ENCODE measurements at places on chromosomes 2 and 18. TPM values are rescaled to one million over a fixed set of nuclear protein-coding genes. Genes with fewer than 3 reads are reported as not detected.

- DNase-seq: no peak
- no peak overlapping the region for H3K4me3 ChIP-seq
- no peaks in the 10 kb centered on the region for H3K4me1 ChIP-seq
- H3K27me3 ChIP-seq: no peaks in the 10 kb centered on the region
These were observed 461.3 kb upstream of the FANCL start for GRCh38 chr2:58702302-58702885.

Gene SIX3
- not detected for total RNA-seq

Gene CCDC121
- 0.58 TPM for total RNA-seq

DNA sequence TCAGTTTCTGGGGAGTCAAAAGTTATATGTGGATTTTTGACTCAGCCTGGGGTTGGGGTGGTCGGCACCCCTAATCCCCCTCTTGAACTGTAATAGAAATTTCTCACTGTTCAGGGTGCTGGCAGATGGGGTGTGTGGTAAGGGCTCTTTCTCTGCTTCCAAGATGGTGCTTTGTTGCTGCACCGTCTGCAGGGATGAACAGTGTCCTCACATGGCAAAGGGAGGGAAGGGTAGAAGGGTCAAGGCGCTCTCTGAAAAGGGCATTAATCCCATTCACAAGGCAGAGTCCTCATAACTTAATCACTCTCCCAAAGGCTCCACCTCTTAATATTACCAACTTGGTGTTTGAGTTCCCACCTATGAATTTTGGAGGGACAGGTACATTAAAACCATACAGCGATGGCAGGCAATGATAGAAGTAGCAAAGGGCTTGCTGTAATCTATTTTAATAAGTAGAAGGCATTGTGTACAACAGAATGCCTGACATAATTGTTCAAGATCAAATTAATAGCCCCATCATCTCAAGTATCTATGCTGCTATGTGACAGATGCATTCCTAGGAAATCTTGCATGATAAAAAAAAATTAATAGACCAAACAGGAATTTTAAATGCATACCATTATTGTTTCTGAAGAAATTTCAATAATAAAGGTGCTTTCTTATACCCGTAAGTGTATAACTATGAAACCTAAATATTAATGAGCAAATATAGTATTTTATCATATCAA lies 28.1 kb downstream of the MMADHC start:
- DNase-seq: no peak
- H3K27ac ChIP-seq: no peak overlapping the region
- H3K27me3 ChIP-seq: no peaks in the 10 kb centered on the region
- no peaks in the 10 kb centered on the region for H3K36me3 ChIP-seq
- no peak overlapping the region for H3K4me3 ChIP-seq

Gene ANKRD29
- not detected for total RNA-seq

- no peak for DNase-seq
- peaks cover 5% of the 10 kb centered on the region for H3K4me1 ChIP-seq
- no peak overlapping the region for H3K27ac ChIP-seq
- no peak overlapping the region for H3K4me3 ChIP-seq
These were observed 92.2 kb downstream of the CAPN13 start for GRCh38 chr2:30714811-30715709.

DNA sequence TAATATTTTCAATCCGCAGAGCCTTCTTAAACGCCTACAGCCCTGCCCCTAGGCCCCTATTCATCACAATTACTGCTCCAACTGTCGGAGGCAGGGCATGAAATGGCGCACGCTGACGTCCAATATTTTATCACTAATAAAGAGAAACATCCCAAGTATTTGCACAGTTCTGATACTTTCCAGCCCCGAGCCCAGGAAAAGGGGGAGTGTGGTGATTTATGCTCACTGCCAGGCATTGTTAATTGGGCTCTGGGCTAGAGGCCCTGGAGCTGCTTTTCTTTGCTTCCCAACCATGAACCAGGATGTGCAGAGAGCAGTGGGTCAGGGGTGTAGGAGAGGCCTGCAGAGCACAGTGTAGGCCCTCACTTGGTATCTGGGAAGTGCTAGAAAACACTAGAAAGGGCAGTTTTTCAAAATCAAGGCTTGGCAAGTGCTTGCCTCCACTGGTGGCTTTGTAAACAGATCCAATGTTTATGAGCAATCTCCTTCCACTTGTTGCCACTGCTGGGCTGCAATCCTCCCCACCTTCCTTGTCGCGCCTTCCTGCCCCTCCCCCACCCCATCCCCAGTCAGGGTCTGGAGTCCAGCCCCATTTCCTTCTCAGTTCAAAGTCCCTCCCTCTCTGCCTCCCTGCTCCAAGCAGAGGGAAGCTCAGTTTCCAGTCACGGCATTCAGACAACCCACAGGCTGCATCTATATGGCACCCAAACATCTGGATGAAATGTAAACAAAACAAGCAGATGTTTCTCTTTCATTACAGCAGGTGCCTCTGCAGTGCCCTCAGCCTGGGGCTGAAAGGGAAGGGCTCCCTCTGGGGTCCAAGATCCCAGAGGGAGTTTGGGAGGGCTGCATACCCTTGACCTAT lies 83.9 kb upstream of the PKDCC start:
- no peak for DNase-seq
- no peak overlapping the region for H3K4me3 ChIP-seq
- no peaks in the 10 kb centered on the region for H3K27me3 ChIP-seq
- no peaks in the 10 kb centered on the region for H3K36me3 ChIP-seq

DNA sequence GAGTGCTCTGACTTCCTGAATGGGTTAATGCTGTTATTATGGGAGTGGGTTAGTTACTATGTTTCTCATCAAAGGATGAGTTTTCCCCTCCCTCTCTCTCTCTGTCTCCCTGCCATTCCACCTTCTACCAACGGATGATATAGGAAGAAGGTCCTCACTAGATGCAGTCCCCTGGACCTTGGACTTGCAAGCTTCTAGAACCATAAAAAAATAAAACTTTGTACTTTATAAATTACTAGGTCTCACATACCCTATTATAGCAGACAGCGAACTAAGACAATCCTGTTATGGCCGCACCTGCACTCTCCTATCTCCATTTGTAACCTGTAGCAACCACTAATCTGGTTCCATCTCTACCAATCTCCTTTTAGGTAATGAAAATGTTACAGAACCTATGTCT lies 564.9 kb downstream of the CNTNAP5 start:
- H3K4me3 ChIP-seq: no peak overlapping the region
- H3K27me3 ChIP-seq: no peaks in the 10 kb centered on the region
- H3K4me1 ChIP-seq: no peaks in the 10 kb centered on the region
- H3K27ac ChIP-seq: no peak overlapping the region
- no peaks in the 10 kb centered on the region for H3K36me3 ChIP-seq

- H3K27ac ChIP-seq: no peak overlapping the region
- peaks cover 26% of the 10 kb centered on the region for H3K4me1 ChIP-seq
- no peaks in the 10 kb centered on the region for H3K36me3 ChIP-seq
- no peak overlapping the region for H3K4me3 ChIP-seq
These were observed 931 bp upstream of the TMEM131 start for GRCh38 chr2:97996679-97997078.

DNA sequence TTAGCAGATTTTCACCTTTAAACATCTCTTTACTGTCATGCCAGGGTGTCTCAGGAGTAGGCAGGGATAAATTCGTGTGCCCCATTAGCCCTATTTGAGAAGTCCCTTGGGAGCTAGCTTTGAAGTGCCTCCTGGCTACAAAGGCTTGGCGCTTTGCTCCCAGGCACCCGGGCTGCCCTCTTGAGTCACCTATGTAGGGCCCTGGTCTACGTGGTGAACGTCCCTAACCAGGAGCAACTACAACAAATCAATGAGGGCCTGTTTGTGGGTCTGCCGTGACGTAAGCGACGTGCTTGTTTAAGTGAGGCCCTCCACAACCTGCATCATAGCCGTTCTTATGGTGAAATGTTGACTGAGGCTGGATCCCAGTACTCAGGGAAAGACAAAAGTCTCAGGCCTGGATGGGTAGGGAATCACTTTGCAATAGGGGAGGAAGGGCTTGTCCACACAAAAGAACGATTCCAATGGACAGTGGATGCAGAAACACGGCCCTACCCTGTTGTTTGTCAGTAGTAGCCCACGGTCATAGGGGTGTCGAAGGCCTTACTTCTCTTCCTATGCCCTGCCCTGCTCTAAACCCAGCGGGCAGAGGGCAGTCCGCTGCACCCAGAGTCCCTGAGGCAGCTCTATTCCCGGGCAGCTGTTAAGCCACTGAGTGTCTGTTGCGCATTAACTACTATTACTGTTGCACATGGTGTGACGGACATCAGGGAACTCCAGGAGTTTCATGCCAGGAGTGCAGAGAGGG lies 93.9 kb downstream of the INHBB start:
- no peak overlapping the region for H3K27ac ChIP-seq
- H3K27me3 ChIP-seq: peaks cover 3% of the 10 kb centered on the region
- H3K4me1 ChIP-seq: no peaks in the 10 kb centered on the region
- H3K36me3 ChIP-seq: no peaks in the 10 kb centered on the region
- no peak overlapping the region for H3K4me3 ChIP-seq

GRCh38 chr2:218607436-218608115 lies at the start of gene PLCD4:
Gene PLCD4, plus strand, starts transcription at chr2:218607899. Its CDS starts 7,841 bp downstream, at chr2:218615740.
- no peaks in the 10 kb centered on the region for H3K4me1 ChIP-seq
- H3K36me3 ChIP-seq: no peaks in the 10 kb centered on the region
- no peak for DNase-seq
- no peak within 1 kb of the TSS for H3K4me3 ChIP-seq
- H3K27ac ChIP-seq: no peak within 1 kb of the TSS
